ENCODE measurements at places on chromosomes 4 and X.

DNA sequence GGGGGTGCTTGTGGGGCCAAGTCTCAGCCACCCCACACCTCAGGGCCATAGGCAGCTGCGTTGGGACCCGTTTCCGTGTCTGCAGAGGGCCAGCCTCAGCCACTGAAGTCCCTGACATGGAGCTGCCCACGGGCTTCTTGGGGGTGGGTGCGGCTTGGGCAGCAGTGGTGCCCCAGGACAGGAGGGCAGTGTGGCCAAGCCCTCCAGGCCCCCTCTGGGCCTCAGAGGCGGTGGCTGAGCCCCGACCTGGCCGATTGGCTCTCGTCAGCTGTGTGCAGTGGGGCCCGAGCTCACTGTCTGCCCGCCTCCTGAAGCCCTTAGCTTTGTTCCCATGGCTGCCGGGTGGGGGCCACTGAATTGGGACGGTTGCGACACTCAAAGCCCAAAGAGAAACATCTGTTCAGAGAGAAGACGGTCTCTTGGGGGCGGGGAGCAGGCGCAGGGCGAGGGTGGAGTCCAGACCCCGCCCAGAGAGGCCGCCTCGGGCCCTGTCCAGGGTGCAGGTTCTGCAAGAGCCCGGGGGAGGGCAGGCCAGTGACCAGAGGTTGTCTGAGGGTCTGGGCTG lies 9.1 kb downstream of the FGFR3 start:
- no peak for DNase-seq

DNA sequence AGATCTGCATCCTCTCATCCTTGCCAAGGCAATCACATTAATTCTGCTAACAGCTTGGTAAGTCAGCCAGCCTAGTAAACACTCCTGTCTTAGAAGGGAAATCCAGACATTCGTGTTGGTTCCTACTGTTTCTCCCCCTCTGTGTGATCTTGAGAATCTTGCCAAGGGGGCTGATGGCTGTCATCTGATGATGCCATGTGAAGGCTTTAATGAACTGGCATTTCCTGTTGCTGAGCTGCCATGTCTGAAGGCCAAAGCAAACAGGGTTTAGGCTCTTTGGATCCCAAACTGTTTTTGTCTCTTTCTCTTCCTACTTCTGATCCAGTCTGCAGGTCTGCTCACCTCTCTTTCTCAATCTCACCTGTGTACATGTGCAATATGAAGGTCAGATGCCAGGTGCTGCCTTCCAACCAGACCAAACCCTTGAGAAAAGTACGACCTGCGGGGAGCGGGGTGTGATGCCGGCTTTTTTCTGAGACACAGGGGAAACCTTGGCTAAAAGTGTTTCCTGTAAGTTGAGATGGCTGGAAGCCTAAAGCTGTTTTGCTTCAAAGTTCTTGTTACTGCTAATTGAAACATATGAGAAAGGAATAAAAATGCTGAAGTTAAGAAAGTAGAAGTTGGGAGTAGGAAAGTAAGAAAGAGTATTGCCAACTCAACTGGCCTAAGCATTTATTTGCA lies 532.9 kb downstream of the ANKRD50 start:
- DNase-seq, result no peak

DNA sequence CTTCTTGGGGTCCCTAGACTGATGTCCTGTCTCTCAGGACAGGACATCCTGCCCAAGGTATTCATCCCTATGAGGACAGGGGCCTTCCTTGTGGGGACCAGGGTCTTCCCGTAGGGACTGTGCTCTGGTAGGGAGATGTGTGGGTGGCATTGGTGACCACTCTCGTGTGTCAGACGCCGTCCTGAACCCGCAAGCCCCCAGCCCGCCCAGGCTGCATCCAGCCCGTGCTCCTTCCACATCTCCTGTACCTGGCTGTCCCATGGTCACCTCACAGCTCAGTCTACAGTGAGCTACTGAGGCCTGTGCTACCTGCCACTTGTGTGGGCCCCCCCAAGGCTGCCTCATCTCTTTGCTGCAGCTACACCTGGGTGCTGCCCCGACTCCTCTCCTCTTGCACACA lies 24.0 kb downstream of the WFS1 start:
- no peak for DNase-seq

- DNase-seq, result no peak
Observed at GRCh38 chr4:101240099-101240498, 107.2 kb downstream of the PPP3CA start.

DNA sequence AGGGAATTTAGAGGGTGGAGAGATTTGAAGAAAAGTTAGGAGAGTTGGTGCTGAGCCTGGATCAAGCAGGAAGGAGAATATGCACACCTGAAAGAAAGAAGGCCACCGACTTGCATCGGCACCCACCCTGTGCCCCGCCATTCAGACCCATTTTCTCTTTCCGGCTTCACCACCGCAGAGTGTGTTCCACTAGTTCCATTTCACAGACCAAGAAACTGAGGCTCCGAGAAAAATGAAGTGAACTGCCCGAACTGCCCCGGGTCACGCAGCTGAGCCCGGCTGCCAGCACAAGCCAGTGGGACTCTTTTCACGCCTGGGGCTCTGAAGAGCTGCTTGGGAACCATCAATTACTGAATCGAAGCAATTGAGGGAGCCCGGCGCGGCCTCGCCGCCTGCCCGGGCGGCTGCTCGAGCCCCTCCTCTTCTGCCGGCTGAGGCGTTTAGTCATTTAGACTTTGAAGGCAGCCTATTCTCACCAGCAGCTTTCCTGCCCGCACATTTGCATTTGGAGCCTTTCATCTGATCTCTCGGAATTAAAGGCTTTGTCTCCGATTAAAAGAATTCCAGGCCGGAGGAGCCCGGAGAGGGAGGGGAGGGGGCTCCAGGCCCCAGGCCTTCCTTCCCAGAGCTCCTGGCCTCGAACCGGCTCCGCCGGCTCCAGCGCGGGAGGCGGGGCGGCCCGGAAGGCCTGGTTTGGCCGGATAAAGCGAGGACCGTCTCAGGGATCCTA lies 140.2 kb upstream of the PJA1 start:
- no peak for DNase-seq

- DNase-seq, result no peak
Observed at GRCh38 chr4:81180916-81181315, 34.1 kb downstream of the PRKG2 start.

DNA sequence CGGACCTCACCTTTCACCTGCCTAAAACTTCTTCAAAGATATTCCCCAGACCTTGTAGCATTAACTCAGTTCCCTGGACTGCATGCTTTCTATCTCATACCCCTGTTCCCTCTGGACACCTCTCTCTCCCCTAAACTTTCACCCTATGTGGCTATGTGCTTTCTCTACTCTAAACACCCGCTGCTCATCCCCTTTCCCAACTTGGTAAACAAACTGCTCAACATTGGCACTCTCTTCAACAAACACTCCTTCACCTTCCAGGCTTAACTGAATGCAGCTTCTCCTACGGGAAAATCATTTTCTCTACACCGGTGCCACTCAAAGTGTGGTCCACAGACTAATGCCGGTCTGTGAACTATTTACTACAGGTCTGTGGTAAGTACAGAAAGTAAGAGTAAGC lies 19.9 kb downstream of the PHF8 start:
- no peak for DNase-seq

DNA sequence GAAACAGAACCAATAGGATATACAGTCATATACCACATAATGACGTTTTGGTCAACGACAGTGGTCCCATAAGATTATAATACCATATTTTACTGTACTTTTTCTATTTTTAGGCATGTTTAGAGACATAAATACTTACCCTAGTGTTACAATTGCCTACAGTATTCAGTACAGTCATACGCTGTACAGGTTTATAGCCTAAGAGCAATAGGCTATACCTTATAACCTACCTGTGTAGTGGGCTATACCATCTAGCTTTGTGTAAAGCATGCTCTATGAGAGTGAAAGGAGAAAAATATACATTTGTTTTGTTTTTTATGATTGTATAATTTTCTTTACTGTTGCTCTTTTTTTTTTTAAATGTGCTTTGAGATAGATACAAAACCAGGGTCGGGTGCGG lies 52.0 kb upstream of the PABPC1L2A start:
- no peak for DNase-seq

- DNase-seq, result no peak
Observed at GRCh38 chr4:108174856-108175255, 6.1 kb upstream of the LEF1 start.

- no peak for DNase-seq
Observed at GRCh38 chr4:61254406-61254805, 54.3 kb downstream of the ADGRL3 start.

DNA sequence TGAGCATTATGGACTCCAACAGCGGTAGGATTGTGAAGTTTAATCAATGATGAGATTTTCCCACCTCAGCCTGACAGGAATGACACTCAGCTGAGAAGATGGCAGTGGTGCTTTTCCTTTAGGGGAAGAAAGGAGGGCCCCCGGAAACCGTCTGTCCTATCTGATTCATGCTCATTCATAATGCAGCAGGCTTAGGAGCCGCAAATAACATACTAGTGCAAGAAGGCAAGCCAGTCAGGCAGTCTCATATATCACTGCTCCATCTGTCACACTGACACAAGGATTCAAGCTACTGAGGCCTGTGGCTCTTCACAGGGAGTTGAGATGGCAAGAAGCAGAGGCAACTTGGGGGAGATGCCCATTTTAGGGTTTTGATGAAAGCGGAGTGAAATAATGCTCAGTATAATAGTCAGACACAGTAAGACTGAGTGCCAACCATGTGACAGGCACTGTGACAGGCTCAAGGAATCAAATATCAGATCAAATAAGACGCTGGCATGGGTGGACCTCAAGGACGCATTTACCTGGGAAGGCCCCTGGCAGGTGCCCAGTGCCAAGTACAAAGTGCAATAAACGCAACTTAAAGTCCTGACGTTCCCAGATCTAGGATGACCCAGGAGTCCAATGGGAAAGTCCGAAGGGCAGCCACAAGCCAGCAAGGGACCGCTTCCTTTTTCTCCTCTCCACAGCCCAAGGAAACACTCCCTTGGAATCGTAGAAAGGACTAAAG lies 63.4 kb downstream of the FHDC1 start:
- no peak for DNase-seq

GRCh38 chrX:21723814-21724213 lies 34.1 kb downstream of the SMPX start:
- no peak for DNase-seq

GRCh38 chrX:129980540-129981199 lies 1.8 kb upstream of the BCORL1 start:
- DNase-seq, result no peak

DNA sequence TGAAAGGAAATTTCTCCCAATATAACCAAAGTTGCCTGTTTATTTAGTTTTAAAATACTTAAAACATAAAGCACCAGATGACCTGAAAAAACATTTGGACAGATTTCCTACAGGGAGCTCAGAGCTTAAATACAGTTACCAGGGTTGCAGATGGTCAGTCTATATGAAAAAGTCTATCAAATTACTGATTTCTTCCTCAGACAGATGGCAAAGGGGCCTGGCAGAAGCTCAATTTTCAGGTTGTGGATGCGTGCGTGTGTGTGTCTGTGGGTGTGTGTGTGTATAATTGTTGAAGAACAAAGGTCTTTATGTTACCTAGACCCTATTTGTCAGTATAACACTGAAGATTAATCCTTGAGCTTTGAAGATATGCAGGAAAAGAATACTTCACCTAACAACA lies 169.4 kb downstream of the MAD2L1 start:
- no peak for DNase-seq

All from activated CD4-positive, CD25-positive, alpha-beta regulatory T cell treated with anti-CD3 and anti-CD28 coated beads, Interleukin-2, amount 50 U/mL, for 16 hours (primary cell).